GM18507 (cell line): ENCODE measurements at places on chromosomes 7 and 10.

- no peak for DNase-seq
Observed at GRCh38 chr10:1627945-1628344, 109.4 kb downstream of the ADARB2 start.

- no peak for DNase-seq
Observed at GRCh38 chr7:50449501-50449880, 659 bp downstream of the FIGNL1 start.

DNA sequence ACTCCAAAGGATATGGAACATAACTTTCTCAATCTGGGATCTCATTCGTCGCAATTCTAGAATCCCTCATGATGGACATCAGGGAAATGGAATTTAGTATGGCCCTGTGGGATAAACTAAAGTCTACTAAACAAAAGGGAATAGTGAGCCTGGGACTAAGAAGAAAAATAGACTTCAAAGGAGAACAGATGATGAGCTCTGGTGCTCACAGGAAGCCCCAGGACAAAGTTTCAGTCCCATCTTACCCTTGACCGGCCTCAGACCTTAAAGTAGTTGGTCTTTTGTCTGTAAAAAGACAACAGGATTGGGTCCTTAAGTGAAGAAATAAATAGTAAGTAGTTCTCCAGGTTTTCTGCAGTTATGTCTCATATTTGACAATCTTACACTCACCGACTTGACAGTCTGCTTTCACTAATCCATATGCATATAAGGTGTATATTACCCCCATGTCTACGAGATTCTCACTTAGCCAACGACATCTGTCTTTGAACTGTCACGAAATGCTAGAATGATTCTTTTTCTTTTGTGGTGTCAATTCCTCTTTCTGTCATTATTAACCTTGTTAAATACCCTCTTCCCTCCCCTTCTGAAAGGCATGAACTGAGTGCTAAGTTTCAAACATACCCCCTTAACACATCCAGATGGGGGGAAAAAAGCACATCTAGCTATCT, 10.9 kb upstream of the IKZF1 start:
- DNase-seq, result no peak

- no peak for DNase-seq
Observed at GRCh38 chr7:155257482-155258225, 40.0 kb upstream of the INSIG1 start.

DNA sequence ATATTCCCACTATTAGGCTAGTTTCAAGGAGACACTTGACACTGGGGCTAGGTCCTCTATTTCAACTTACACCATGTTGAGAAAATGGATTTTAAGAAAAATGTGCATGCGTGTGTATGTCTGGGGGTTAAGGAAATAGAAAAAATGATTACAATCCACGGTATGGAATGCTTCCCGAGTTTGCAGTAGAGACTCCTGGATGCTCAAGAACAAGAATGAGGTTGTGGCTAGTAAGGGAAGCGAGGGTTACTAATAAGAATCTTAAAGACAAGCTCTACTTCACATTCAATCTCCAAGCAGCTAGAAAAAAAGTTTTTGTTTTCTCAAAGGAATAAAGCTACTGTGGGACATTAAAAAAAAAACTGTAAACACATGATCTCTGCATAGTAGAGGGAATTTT, 54.7 kb downstream of the ANK3 start:
- no peak for DNase-seq

GRCh38 chr7:20786779-20787659, at the start of gene SP8:
Gene SP8, minus strand, starts transcription at chr7:20786886. Its CDS starts 88 bp downstream, at chr7:20786798.
- no peak for DNase-seq

DNA sequence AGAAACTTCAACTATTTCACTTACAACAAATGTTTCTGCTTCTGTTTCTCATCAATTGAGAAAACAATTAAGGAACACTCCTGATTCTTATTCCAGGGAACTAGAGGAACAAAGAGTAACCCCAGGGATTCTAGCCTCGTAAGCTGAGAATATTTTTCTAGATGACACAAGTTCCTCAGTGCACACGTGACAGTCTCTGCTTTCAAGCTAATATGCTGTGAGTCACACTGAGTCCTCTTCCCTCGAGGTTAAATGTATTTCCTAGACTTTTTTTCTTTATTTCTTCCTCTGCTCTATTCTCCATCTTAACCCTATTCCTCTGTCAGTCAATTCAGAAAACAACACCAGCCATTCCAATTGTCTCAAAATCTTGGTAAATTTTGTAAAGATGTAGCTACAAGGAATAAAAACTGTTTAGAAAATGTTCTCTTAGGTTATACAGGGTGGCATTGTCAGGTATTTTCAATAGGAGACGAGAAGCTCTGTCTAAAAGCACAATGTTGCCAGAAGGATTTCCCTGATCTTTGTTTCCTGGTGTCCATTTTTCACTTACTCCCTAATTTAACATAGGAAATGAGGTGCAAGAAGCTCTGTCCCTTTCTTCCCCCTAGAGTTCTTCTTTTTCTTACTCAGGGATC, 5.8 kb upstream of the C1GALT1 start:
- no peak for DNase-seq

DNA sequence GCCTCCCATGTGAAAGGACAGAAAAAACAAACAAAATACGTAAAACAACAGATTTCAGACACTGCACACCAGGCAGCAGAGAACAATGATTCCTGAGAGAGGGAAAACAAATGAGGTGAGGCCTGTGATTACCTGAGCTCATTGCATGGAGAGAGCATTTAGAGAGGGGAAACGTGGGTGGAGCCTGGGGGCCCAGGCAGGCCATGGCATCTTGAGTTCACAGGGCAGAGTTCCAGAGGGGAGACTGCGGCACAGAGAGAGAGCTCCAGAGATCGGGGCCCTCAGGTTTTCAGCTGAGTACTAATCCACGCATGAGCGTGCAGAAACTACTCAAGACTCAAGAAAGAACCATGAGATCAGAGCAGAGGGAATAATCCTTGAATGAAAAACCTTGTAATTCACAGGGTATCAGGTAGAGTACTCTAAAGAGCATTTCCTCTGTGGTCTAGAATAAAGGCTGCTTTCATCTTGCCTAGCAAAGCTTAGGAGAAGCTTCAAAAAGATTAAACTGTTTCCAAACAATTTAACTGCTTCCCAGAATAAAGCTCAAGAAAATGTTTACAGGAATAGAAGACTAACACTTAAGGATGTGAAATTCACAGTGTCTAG, 46.6 kb upstream of the ARHGAP12 start:
- DNase-seq, result no peak

- DNase-seq, result no peak
Observed at GRCh38 chr10:50416181-50416824, 165.0 kb upstream of the ASAH2 start.

GRCh38 chr7:129161524-129162225, 17.2 kb downstream of the TSPAN33 start:
- DNase-seq, result no peak

DNA sequence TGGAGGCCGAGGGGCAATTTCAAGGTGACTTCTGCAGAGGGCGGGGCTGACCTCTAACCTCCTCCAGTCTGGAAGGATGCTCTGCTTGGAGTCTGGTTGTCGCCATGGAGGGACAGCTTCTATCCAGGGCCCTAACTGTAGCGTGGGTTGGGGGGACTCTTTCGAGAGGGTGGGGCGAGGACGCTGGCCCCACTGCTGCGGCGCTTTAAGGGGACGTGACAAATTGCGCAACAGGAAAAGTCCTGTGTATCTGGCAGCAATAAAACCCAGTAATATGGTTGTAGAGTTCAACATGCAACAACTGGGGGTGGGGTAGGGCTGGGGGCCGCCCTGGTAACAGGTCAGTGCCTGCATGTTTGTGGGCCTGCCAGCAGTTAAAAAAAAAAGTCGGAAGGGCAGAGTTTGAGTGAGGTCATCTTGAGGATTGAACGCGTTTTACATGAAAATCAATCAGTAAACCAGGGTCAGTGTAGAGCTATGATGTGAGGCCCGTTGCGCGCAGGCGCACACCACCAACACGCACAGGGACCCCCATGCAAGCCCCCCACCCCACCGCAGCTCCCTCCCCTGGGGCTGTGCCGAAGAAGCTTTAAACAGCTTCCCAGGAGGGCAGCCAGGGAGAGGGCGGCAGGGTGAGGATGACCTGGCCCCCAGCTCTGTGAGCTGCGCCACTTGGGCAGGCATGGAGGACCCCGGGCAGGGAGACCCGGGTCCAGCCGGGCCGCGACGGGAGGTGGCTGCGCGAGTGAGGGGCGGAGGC, 4.3 kb downstream of the SHH start:
- DNase-seq, result no peak

- peak; percentile 18 for DNase-seq
Observed at GRCh38 chr7:2138146-2138765, 94.5 kb downstream of the MAD1L1 start.
